ENCODE measurements at places on chromosomes 2 and 18. TPM values are rescaled to one million over a fixed set of nuclear protein-coding genes. Genes with fewer than 3 reads are reported as not detected.

Gene CCT4
- 360 TPM for total RNA-seq

- no peak for DNase-seq
Measured at GRCh38 chr2:8496617-8497016, 185.2 kb upstream of the ID2 start.

GRCh38 chr2:218289639-218290315 lies 2.5 kb downstream of the TMBIM1 start:
- no peak for DNase-seq

GRCh38 chr2:85813982-85814801 lies 60.4 kb downstream of the ATOH8 start:
- DNase-seq: peak; percentile 90

GRCh38 chr18:58355243-58355642 lies 273.6 kb downstream of the ALPK2 start:
- DNase-seq: no peak

DNA sequence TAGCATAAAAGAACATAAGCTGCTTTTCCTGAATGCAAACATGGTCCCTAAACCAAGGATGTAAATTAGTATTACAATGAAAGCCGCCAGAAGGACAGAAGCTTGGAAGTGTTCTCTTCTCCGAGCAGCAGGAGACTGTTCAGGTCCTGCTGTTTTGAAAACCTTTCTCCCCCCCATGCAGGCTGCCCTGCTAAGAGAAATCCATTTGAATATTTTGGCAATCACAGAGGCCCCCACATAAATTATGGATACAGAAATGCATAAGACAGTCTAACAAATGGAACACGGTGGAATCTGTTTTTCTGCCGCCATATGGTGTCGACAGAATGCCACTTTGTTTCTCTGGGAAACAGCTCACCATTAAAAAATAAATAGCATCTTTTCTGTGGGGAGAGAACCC lies 600.4 kb upstream of the KLHL29 start:
- DNase-seq: no peak

DNA sequence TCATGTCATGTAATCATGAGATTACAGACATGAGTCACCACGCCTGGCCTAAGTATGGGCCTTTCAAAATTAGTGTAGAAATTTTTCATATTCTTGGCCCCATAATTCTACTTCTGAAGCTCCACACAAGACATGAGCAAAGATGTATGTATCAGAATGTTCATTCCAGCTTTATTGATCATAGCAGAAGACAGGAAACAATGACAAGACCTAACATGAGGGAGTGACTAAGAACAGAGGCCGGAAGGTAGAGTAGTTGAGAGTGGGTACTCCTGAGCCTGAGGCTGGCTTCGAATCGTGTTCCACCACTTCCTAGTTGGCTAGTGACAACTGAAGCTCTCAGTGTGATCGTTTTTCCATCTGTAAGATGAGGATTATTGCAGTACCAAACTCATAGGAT lies 89.3 kb downstream of the ARMC9 start:
- no peak for DNase-seq

- no peak for DNase-seq
Measured at GRCh38 chr2:195682077-195682476, 25.1 kb downstream of the SLC39A10 start.

DNA sequence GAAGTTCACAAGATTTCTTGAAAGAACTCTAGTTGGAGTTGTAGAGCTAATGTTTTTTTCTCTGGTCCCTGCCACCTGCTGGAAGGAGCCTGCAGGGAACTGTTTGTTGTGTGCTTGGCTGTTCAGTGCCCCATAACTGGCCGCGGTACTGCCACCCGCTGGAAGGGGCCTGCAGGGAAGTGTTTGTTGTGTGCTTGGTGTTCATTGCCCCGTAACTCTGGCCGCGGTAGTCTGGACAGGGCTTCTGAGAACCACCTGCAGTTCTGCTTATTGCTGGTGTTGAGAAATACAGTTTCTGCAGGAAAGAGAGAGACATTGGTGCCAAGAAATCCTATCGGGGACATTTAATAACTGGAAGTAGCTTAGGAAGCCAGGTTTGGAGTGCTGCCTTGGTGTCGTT lies 58.1 kb downstream of the AGAP1 start:
- peak; percentile 82 for DNase-seq

- DNase-seq: no peak
Measured at GRCh38 chr2:73255007-73255644, 21.0 kb downstream of the CCT7 start.

DNA sequence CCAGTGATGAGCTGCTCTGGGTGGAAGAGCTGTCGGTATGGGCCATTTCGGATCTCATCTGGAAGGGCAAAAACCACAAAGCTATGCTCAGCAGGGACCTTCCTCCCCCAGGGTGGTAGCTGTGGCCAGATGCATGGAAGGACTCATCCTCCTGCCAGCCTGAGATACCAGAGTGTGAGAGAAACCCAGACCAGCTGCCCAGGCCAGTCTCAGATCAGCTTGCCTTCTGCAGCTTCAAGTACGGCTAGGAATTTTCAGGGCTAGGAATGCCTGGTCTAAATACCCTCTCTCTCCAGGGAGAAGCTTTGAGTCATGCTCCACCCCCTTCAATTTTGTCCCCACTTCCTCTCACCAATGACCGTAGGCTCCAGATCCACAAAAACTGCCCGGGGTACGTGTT lies 1.4 kb upstream of the TUBA4B start:
- no peak for DNase-seq

- no peak for DNase-seq
Measured at GRCh38 chr2:159984034-159984433, 78.4 kb downstream of the PLA2R1 start.

GRCh38 chr2:176174382-176174823 lies 14.1 kb upstream of the HOXD1 start:
- DNase-seq: no peak

DNA sequence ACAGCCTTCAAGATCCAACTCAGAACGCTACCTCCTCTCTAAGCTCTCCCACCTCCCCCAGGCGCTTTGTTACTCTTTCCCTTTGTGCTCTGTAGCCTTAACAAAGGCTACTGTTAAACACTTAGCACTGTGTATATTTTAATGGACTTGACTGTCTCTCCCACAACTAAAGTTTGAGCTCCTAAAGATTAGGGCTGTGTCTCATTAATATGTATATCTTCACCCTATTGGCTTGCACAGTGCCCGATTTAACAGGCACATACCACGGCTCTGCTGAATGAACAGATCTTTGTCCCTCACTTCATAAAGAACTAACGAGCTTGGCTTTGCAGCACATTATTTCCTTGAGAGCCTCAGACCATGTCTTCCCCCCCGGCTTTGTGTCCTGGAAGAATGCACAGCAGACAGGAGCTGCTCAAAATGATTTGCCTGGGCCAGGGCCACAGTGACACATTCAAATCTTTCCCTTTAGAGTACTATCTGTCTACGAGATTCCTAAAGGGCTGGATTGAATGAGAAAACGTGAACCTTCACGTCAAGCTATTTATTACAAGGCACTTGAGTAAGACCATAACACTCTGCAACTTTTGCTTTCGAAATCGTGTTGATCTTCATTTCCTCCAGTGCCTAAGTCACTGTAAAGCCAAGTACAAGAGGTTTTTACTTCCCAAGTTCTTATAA lies 22.1 kb downstream of the ABHD3 start:
- DNase-seq: no peak

GRCh38 chr2:235744161-235744560 lies 250.3 kb downstream of the AGAP1 start:
- no peak for DNase-seq
